H9 (cell line): ENCODE measurements at places on chromosomes 3 and 15. TPM values are rescaled to one million over a fixed set of nuclear protein-coding genes. Genes with fewer than 3 reads are reported as not detected.

CPN2 gene
- total RNA-seq = not detected in 2 replicates

RETNLB gene
- total RNA-seq = not detected in 2 replicates

GREM1 gene
- 1.0 and 1.1 TPM in 2 replicates for total RNA-seq

- no peak for DNase-seq
- no peaks in the 10 kb centered on the region for H3K27me3 ChIP-seq
- no peaks in the 10 kb centered on the region; the same call in 1 of the 2 replicates for H3K4me1 ChIP-seq
- H3K27ac ChIP-seq = no peak overlapping the region
- H3K4me3 ChIP-seq = no peak overlapping the region
These were observed 203.1 kb downstream of the ITPR1 start for GRCh38 chr3:4696266-4696665.

- H3K27me3 ChIP-seq = no peaks in the 10 kb centered on the region
- H3K27ac ChIP-seq = no peak overlapping the region
- H3K36me3 ChIP-seq = no peaks in the 10 kb centered on the region
- H3K4me3 ChIP-seq = no peak overlapping the region
- no peak for DNase-seq
These were observed 173.7 kb upstream of the SLC2A2 start for GRCh38 chr3:171200052-171200749.

DNA sequence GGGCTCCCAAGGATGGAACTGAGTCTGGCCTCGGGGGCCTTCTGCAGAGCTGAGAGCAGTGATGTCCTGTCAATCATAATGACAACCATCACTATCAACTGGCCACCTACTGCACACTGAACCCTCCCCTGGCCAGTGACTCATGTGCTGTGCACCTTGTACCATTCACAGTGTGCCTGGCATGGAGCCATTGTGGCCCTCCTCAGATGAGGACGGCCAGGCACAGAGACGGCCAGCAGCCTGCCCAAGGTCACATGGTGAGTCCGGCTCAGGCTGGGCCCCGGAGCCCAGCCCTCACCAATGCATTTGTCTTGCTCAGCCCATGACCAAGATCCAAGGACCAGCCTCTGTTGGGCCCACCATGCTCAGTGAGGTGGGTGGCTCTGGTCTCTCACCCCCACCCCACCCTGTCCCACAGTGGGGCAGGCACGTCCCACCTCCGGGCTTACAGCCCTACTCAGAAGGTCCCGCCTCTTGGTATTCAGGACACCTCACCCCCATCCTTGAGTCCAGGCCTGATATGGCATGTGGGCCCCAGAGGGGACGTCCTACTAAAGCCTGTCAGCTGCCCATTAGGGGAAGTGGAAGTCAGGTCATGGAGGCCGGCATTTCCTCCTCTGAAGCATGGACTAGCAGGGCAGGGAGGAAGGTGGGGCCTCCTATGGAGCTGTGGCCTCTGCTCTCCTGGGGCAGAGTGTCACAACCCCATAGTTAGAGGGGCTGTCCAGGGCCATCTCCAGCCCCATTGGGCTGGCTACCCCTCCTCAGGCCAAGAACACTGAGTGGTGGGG, 35.9 kb upstream of the TMEM115 start:
- no peak for DNase-seq
- no peak overlapping the region for H3K4me3 ChIP-seq
- H3K27ac ChIP-seq = no peak overlapping the region
- H3K36me3 ChIP-seq = no peaks in the 10 kb centered on the region
- H3K27me3 ChIP-seq = no peaks in the 10 kb centered on the region

SLC2A2 gene
- total RNA-seq = not detected in 2 replicates
